ENCODE measurements at places on chromosomes 11 and 22. TPM values are rescaled to one million over a fixed set of nuclear protein-coding genes. Genes with fewer than 3 reads are reported as not detected.

The WNT7B gene
- total RNA-seq = not detected

The DNAJB7 gene
- total RNA-seq = not detected

The ADAMTS8 gene
- total RNA-seq = 1.4 TPM

- H3K4me1 ChIP-seq = peaks cover 32% of the 10 kb centered on the region
- H3K36me3 ChIP-seq = no peaks in the 10 kb centered on the region
- no peak overlapping the region for H3K4me3 ChIP-seq
- no peak for DNase-seq
- H3K27me3 ChIP-seq = no peaks in the 10 kb centered on the region
- no peak overlapping the region for H3K27ac ChIP-seq
These were observed 179.2 kb upstream of the MTMR2 start for GRCh38 chr11:96103102-96103501.

GRCh38 chr22:44197271-44197670 is 16.5 kb downstream of the PARVG start:
- no peaks in the 10 kb centered on the region for H3K27me3 ChIP-seq
- H3K27ac ChIP-seq = no peak overlapping the region
- DNase-seq = no peak
- no peaks in the 10 kb centered on the region for H3K36me3 ChIP-seq

- no peaks in the 10 kb centered on the region for H3K36me3 ChIP-seq
- no peak overlapping the region for H3K4me3 ChIP-seq
- DNase-seq = no peak
These were observed 472.6 kb downstream of the NELL1 start for GRCh38 chr11:21142007-21142406.

- peaks cover 9% of the 10 kb centered on the region for H3K4me1 ChIP-seq
- no peaks in the 10 kb centered on the region for H3K36me3 ChIP-seq
- no peak overlapping the region for H3K27ac ChIP-seq
- no peak overlapping the region for H3K4me3 ChIP-seq
- DNase-seq = no peak
These were observed 229.7 kb downstream of the FAM76B start for GRCh38 chr11:95559899-95560298.

- DNase-seq = no peak
- no peak overlapping the region for H3K27ac ChIP-seq
- no peak overlapping the region for H3K4me3 ChIP-seq
- no peaks in the 10 kb centered on the region for H3K36me3 ChIP-seq
These were observed 999.6 kb downstream of the BRD1 start for GRCh38 chr22:48827904-48828555.

GRCh38 chr11:76777876-76778275 is 5.3 kb upstream of the TSKU start:
- no peak overlapping the region for H3K4me3 ChIP-seq
- H3K36me3 ChIP-seq = no peaks in the 10 kb centered on the region
- H3K4me1 ChIP-seq = peaks cover 32% of the 10 kb centered on the region
- DNase-seq = no peak
- H3K27ac ChIP-seq = no peak overlapping the region
- H3K27me3 ChIP-seq = no peaks in the 10 kb centered on the region

- no peaks in the 10 kb centered on the region for H3K36me3 ChIP-seq
- no peak overlapping the region for H3K4me3 ChIP-seq
- H3K4me1 ChIP-seq = no peaks in the 10 kb centered on the region
- no peak overlapping the region for H3K27ac ChIP-seq
- DNase-seq = no peak
- H3K27me3 ChIP-seq = no peaks in the 10 kb centered on the region
These were observed 8.6 kb downstream of the PDGFD start for GRCh38 chr11:104155375-104155774.

DNA sequence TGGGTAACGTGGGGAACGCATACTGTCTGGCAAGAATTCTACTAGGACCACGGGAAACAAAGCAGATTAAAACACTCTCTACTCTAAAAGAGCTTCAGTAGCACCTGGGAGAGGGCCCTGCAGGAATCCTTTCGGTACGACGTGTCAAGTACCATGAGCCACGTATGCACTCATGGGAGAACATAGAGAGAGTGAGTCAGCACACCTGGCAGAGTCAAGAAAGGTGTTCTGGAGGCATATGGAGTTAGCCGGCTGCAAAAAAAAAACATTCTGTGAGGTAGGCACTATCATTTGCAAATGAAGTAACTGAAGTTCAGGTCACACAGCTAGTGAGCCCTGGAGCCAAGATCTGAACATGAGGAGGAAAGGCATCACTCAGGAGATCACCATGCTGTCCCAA is 71.1 kb upstream of the BID start:
- no peak overlapping the region for H3K4me3 ChIP-seq
- H3K27me3 ChIP-seq = no peaks in the 10 kb centered on the region
- H3K36me3 ChIP-seq = peaks cover 28% of the 10 kb centered on the region
- no peak for DNase-seq
- H3K27ac ChIP-seq = peak overlapping the region; percentile 84
- peaks cover 42% of the 10 kb centered on the region for H3K4me1 ChIP-seq
